ENCODE measurements at places on chromosomes 16 and 17.

DNA sequence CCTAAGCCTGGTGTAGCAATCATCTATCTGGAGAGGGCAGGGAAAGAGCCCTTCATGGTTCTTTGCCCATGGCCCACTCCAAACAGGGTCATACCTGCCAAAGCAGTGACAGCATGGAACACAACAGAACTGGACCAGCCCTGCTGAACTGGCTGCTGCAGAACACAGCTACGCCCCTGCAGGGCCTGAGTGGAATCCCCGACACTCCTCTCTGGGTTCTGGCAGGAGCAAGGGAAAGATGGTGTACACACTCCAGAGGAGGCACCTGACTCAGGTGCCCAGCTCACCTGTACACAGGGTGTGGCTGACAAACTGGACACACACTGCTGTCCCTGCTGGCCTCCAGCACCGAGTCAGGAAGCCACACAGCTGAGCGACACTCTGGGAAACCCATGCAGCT lies 19.8 kb downstream of the MIEF2 start:
- DNase-seq, result no peak

GRCh38 chr16:68834550-68834949 lies 8.8 kb upstream of the TANGO6 start:
- DNase-seq, result no peak

DNA sequence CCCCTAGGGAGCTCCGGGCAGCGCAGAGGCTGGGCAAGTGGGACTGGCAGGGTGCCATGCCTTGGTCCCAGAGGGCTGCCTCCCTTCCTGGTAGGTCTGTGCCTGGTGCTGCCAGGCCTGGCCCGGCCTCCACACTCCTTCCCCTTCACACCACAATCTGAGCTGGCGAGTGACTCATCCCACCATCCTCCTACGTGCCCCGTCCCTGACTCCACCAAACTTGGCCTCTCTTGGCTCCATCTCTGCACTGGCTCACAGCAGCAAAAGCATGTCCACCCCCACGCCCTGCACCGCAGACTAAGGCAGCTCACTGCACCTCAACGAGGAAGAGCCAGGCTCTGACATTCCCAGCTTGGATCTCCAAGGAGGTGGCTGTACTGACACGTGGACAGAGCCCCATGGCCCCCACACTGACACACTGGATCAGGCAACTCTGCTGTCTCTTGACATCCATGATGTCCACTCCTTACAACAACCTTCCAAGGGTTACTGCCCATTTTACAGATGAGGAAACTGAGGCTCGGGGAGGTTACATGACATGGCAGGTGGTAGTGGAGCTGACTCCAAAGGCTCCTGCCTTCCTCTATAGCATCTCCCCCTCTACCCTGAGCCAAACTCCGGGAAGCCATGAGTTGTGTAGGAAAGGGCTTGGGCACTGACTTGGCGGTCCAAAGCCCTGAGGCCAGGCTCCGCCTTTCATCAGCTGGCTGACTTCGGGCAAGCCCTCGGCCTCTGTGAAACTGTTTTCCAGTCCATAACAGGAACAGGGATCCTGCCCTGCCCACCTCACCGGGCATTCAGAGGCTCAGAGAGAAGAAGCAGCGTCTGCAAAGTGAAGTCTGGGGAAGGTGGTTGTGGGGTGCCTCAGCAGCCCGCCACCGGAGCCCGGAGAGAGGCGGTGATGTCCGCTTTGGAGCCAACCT lies 20.1 kb upstream of the KRT19 start:
- no peak for DNase-seq

DNA sequence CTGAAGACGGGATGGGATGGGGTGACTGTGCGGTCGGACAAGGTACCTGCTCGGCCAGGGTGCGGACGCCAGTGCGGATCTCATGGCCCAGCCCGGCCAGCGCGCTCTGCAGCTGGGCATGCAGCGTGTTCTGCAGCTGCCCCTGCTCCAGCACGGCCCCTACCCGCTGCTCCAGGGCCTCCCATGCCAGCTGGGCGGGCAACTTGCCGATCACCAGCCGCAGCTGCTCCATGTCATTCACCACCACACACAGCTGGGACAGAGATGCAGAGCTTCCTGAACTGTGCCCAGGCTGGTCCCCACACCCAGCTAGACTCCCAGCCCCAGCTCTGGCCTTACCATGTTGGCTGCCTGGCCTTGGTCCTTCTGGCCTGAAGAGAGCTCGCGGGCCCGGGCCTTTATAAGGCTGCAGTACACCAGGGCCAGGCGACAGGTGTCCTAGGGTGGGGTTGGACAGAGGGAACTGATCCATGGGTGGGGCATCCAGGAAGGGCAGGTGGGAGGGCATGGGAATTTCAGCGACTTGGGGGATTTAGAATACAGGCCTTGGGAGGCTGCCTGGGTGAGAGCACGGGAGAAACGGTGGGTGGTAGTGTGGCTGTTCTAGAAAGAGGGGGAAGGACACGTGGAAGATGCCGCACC lies 9.8 kb downstream of the UNC13D start:
- DNase-seq, result no peak

- no peak for DNase-seq
These were observed 49.4 kb upstream of the MARCHF10 start for GRCh38 chr17:62857526-62857925.

DNA sequence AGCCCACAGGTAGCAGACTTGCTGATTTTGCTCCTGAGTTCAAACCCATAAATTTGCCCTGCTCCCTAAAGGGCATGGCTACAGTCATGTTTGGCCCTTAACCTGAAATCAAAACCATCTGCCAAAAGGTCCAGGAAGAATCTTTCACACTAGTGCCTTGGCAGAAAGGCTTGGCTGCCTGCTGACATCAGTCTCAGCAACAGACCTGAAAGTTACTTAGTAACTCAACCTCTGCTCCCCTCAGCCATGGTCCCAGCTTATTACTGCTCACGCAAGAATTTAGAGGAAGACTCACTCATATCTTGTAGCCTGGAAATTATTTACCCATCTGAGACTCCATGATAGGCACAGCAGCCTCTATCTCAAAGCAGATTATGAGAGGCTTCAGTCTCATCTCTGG lies 98.0 kb upstream of the KIF2B start:
- DNase-seq, result no peak

- DNase-seq, result no peak
These were observed 30.7 kb upstream of the MYO18A start for GRCh38 chr17:29210879-29211278.

DNA sequence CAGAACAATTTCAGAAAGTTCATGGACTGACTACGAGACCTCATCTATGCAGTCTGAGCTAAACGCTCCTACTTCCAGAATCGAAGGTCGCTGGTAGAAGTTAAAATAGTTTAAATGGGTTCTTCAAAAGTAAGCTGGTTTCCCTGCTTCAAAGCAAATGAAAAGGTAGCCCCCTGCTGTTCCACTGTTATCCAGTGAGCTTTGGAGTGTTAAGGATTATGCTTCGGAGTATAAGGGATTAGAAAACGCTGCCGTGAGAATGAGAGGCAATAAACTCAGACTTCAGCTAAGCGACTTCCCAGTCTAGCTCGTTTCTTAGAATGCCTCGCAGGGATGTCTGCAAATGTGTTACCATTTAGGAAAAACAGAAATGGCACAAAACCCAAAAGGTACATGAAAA lies 12.4 kb downstream of the MLYCD start:
- no peak for DNase-seq

GRCh38 chr16:80263848-80264694 lies 276.7 kb upstream of the DYNLRB2 start:
- DNase-seq, result no peak

DNA sequence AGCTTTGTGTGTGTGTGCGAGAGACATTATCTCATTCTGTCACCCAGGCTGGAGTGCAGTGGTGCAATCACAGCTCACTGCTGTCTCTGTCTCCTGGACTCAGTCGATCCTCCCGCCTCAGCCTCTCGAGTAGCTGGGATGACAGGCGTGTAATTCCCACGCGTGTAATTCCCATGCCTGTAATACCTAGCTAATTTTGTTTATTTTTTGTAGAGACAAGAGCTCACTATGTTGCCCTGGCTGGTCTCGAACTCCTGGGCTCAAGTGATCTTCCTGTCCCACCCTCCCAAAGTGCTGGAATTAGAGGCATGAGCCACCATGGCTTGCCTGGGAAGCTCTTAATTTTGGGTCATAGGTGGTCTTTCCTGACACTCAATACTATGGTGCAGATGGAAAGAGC lies 205.3 kb upstream of the TNRC6C start:
- no peak for DNase-seq

DNA sequence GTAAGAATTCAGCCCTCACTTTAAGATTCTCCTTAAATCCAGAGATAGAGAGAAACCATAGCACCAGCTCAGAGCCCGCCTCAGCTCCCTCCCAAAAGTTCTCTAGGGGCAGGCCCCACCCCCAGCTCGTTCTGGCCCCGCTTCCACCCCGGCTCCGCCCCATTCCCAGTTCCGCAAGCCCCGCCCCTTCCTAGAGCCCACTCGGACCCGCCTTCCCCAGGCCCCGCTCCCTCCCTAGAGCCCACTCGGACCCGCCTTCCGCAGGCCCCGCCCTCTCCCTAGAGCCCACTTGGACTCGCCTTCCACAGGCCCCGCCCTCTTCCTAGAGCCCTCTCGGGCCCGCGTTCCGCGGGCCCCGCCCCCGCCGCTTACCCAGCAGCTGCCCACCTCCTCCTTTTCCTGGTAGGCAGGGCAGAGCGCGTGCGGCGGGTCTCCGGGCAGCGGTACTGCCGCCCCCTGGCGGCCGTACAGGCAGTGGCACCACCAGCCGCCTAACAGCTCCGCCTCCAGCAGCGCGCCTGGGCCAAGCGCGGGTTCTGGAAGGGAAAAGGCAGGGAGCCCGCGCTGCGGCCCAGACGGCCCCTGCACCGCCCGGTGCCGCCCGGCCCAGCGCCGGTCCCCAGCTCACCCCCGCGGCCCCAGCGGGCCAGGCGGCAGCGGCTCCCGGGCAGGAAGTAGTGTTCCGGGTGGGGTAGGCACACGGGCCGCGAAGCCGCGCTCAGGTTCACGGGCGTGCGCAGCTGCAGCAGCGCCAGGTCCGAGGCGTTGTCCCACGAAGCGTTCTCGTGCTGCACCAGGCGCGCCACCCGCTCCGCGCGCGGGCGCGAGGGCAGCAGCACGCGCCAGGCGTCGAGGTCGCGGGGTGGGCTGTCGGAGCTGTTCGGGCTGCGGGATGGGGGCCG lies 6.8 kb upstream of the PRSS8 start:
- DNase-seq, result peak; percentile 96

GRCh38 chr17:69800870-69801269 lies 274.2 kb upstream of the KCNJ16 start:
- DNase-seq, result no peak

- DNase-seq, result no peak
These were observed 797.5 kb upstream of the EEF2KMT start for GRCh38 chr16:5895137-5895536.

DNA sequence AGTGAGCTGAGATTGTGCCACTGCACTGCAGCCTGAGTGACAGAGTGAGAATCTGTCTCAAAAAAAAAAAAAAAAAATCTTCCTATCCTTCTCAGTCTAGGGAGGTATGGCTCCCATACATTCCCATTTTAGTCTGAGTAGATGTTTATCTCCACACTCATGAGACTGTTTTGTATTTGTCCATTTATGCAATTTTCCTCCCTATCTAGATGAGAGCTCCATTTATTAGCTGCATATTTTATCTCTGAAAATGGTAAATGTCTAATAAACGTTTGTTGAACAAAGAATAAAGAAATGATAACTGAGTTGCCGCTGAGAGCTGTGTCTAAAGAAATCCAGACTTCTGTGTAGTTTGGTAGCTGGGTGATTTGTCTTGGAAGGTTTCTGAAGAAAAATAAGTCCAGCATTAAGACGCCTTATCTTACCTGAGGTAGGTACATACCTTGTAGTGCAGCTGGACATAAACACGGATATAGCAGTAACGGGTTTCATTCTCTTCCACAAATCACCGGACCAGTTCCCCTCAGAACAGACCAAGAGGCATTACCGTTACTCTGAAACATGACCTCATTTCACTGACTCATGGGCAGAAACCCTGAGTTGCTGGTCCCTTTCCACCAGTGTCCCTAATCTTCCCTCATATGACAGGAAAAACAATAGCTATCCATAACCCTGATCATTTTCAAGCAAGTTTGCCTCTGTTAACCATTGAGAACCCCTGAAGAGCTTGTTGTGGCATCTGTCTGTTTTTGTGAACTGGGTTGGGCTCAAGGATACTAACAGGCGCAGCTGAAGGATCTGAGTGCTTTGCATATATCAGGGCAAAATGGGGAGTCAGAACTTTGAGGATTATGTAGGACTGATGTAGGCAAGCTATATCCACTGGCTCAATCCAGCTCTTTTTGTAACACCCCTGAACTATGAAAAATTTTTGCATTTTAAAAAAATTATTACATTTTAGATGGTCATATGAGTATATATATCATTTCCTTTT lies 177.4 kb upstream of the XYLT1 start:
- DNase-seq, result no peak

DNA sequence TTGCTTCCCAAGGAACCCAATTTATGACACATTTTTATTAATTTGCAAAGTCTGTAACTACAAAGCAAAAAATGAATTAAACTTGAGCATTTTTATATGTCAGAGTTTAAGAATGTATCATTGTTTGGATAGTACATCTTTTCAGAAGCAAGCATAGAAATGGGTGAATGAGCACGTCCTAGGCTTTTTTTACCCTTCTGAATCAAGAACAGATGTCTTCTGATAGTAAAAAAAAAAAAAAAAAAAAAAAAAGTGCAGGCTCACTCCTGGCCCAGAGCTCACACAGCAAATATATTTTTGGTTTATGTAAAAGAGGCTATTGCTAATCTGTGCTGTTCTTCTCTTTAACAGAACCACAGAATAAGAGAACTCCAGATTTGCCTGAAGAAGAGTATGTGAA lies 6.3 kb downstream of the TERF2IP start:
- no peak for DNase-seq

- peak; percentile 1 for DNase-seq
These were observed 37.6 kb upstream of the PIRT start for GRCh38 chr17:10875430-10875851.

- DNase-seq, result peak; percentile 63
These were observed 14.0 kb downstream of the FMNL1 start for GRCh38 chr17:45235416-45236281.

GRCh38 chr16:70151391-70151790 lies 22.2 kb upstream of the CLEC18C start:
- no peak for DNase-seq

DNA sequence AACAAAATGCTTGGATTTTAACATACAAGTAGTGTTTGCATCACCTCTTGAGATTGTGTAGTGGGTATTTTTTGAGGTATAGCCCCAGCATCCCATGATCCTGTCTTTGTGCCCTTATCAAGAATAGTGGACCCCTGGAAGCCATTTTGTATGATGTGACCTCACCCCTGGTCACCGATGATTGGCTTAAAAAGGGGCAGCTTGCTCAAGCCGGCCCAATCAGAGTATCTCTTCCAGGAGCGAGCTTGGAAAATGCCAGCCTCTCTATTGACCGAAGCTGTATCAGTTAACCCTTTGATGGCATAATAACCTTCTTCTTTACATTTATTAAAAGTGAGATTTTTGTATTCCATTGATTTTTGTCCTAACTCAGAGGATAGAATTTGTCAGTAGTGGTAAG lies 55.5 kb upstream of the FAM20A start:
- DNase-seq, result no peak

- DNase-seq, result no peak
These were observed 2.8 kb upstream of the PPP1R27 start for GRCh38 chr17:81837641-81838040.

Data from midbrain (tissue), 1 donor.